ENCODE measurements at places on chromosomes 4 and X.

- DNase-seq = no peak
Observed at GRCh38 chrX:38277802-38278201, 49.5 kb downstream of the RPGR start.

- no peak for DNase-seq
Observed at GRCh38 chr4:38671592-38671940, 7.6 kb downstream of the KLF3 start.

GRCh38 chr4:159015841-159016240 lies 87.0 kb upstream of the RAPGEF2 start:
- no peak for DNase-seq

GRCh38 chrX:118614150-118614549 lies 113.3 kb upstream of the IL13RA1 start:
- no peak for DNase-seq

- no peak for DNase-seq
Observed at GRCh38 chr4:7197910-7198309, 5.6 kb downstream of the SORCS2 start.

GRCh38 chr4:102612824-102613366 lies 111.7 kb downstream of the NFKB1 start:
- no peak for DNase-seq

DNA sequence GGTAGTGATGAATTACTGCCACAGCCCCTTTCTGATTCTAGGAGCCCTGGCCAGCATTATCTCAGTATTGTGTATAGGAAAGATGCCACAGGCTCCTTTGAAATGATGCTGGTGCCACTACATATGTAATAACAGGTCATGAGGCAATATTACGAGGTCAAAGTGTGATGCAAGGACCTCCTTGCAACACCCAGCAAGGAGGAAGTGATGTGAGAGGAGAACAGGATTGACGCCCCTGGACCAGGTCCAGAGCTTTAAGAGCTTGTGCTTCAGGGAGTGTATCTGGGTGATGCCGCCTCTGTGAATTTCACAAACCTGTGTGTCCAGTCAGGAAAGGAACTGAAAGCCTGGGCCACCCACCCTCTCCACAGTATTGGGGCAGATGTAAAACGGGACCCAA lies 261.8 kb downstream of the MID1IP1 start:
- DNase-seq = no peak

DNA sequence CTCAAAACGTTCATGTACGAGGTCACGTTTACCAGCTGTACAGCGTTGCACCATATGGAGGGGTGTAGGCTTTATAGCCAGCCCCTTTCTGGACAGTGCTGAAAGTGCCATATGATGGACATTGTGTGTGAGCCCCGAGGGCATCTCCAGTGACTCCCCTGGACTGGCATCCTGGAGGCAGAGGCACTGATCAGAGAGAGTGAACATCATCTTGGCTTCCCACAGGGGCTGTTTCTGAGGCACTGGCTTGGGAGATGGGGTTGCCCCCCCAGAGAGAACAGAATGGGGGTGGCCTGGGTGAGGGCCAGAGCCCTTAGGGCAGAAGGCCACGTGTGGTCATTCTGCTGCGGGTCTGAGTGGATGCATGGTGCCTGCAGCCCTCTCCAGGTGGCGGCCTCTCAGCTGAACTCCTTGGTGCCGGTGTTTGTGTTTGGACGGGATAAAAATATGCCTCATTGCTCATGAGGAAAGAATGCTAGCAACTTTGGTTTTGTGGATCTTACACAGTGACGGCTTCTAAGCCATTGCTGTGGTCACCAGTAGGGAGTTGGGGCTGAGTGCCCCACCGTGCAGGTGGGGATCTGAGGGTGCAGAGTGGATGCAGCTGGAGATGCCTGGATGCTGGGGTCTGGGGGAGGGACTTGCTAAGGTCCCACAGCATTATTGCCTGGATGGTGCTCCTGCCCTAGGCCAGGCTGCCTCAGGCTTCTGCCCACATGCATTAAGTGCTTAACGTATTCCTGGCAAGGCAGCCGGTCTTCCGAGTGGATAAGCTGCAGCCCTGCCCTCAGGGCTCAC lies 3.4 kb downstream of the WFS1 start:
- DNase-seq = peak; percentile 40

DNA sequence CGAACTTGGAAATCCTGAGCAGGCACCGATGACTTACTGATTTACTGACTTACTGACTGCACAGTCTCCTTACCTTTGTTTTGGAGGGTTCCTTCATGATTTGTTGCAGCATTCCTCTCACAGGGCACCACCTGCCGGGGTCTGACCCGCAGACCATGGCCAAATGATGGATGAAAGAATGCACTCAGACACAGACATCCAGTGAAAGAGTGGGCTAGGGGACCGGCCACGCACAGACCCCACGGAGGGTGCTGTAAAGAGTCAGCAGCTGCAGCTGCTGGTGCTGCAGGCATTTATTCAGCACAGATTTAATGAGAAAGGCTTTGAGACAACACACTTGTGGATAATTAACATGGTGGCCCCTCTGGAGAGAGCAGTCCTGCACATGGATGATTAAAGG lies 3.4 kb downstream of the MAGEB5 start:
- DNase-seq = no peak

DNA sequence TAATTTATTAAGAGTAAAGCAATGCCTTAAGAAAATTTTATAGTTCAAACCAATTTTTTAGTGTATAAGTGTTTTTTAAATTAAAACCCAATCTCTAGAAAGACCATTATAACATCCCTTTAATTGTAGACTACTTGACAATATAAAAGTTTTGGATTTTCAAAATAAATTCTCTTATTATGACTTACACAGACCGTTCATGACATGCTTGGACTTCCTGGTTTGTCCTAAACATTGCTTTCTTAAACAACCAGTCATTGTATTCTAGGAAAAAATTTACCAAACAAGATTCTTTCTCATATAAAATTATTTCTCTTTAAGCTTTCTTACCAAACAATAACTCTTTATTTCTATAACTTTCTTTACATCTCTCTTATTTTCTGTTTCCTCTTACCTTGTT lies 49.0 kb upstream of the CXorf51A start:
- no peak for DNase-seq

- DNase-seq = peak; percentile 56
Observed at GRCh38 chr4:41281038-41281634, 24.4 kb downstream of the UCHL1 start.
